ENCODE measurements at places on chromosomes 2 and 18.

DNA sequence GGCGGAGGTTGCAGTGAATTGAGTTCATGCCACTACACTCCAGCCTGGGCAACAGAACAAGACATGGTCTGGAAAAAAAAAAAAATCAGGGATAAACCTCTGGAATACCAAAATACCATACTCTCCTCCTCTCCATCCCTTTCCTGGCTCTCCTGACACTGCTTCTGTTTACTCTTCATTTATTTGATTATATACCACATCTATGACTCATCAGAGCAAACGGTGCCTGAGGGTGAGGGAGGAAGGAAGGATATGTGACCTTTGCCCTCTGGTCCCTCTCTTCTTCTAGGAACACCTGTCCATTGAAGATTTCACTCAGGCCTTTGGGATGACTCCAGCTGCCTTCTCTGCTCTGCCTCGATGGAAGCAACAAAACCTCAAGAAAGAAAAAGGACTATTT lies 30.0 kb downstream of the VIL1 start:
- DNase-seq: no peak

GRCh38 chr2:3257826-3258225 lies 119.8 kb downstream of the EIPR1 start:
- no peak for DNase-seq

DNA sequence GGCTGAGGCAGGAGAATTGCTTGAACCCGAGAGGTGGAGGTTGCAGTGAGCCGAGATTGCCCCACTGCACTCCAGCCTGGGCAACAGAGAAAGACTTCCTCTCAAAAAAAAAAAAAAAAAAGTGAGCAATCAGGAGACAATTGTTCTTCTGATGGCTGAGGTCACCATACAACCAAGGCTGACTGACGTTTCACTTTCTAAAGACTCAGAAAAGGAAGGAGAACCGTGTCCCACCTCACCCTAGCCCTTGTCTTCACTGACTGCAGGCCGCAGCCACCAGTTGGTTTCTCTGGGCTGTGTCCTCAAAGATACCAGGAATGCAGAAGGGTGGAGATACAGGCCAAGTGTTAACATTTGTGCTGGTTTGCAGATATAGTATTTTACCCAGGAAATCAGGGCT lies 7.7 kb upstream of the SLC35F6 start:
- no peak for DNase-seq

- no peak for DNase-seq
Measured at GRCh38 chr18:48827291-48828193, 123.2 kb downstream of the SMAD7 start.

GRCh38 chr2:206083602-206084438 lies 2.2 kb downstream of the INO80D start:
- DNase-seq: no peak

DNA sequence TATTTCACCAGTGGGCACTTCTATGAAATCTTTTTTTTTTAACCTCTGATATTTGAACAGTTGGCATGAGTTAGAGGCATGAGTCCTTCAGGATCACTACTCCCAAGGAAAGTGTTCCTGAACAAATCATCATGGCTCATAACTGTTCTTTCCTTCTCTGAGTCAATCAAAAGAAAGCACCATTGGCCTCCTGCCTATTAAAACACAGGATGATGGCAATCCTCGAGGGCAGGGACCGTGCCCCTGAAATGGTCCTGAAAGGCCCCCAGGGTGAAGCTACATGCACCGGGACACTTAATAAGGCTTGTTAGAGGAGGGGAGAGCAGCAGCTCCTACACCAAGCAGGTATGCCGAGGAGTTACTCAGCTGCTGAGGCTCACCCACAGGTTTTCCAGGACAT lies 43.5 kb downstream of the SLC14A2 start:
- DNase-seq: peak; percentile 7

DNA sequence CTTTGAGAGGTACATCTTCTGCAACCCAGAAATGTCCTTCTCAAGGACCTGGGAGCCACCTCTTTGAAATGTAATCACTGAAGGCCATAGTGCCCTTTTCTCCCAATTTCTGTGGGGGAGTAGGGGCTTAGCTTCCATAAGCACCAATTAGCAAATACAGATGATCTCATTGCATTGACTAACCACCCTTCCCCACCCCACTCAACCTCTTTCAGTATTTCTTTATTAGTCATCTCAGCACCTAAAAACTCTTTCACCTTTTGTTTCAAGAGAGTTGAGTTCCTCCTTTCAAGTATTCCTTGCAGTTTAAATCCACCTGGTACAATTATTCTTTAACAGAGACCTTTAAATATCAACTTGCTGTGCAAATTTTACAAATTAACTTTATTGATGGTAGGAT lies 1011.8 kb upstream of the CDH2 start:
- no peak for DNase-seq

DNA sequence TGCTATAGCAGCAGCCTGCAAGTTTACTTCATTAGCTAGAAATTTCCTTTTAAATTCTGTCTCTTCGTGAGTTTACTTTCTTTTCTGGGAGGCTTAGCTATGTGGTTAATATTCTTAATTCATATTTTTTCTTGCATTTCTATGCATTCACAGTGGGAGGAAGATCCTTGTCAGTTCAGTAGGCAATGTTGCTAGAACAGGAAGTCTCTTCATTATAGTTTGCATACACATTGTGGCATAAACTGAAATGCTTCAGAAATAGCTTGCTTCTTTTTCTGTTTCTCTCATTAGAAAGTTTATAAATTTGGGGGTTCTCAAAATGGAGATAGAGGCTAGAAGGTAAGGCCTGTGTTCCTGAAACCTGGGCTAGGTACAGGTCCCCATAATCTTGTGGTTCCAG lies 8.1 kb upstream of the ARHGAP15 start:
- no peak for DNase-seq

DNA sequence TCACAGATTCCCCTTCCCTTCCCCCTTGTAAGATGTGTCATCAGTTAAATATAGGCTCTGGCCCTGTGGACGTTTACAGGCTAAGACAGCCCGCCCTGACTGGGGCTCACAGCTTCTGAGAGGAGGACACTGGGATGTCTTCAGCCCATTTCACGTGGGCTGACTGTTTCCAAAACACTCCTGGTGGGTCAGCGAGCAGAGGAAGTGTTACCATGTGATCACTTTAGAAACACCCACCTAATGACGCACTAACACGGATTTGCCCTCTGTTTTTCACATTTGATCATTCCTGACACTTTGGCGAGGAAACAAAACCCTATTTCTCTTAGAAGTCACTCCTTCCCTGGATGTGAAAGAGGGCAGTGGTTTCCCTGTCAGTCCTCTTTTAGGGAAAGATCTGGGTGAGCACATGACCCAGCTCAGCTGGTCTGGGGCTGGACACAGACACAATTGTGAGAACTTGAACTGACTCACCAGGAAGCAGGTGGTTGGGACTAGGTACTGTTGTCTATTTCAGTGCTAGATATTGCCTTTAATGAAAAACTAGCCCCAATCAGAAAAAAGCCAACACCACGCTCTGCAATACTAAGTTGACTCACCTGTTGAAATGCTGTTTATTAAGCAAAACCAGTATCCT lies 38.8 kb downstream of the BMP10 start:
- no peak for DNase-seq

DNA sequence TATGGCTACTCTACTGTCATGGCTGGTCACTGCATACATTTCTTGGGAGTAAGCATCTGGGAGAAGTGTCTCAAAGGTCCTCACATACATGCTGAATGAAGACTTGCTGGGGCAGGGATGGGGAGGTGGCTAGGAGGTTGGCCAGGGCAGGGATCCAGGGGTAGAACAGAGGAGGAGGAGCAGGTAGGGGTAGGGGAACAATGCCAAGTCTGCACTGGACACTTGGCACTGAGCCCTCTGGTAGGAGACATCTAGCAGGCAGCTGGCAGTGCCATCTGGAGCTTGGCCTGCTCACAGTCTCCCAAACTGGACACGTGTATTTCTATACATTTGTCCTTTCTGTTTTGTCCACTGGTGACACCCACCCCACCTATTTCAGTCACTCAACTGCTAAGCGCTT lies 62.7 kb upstream of the REV1 start:
- no peak for DNase-seq

DNA sequence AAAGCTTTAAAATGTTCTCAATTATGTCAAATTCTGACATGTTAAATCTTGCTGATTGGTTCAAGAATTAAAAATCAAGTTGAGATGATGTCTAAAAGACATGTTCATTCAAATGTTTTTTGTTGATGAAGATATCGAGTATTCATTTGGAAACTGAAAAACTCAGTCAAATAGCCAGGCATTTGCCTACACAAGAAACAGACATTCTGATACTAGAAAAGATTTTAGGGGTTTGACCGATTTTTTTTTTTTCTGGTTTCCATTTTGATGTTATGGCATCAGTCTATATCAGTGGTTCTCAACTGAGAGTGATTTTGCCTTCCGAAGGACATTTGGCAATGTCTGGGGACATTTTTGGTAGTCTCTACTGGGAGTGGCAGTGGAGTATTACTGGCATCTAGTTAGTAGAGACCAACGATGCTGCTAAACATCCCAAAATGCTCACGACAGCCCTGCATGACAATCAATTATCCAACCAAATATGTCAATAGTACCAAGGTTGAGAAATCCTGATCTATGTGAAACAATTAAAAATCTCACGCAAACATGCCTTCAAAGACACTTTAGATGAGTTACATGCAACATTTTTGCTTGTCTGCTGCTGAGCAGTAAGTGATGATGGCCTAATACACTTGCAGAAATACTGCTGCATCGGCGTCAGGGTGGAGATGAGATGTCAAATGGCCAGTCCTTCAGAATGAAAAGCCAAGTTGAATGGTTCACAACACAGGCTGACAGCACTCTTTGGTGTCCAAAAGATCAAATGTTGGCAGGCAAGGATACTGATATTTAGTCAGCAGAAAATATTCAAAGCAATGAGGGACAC lies 12.5 kb downstream of the RASGRP3 start:
- no peak for DNase-seq

GRCh38 chr2:172052000-172052983 lies 33.0 kb upstream of the DLX1 start:
- DNase-seq: no peak

DNA sequence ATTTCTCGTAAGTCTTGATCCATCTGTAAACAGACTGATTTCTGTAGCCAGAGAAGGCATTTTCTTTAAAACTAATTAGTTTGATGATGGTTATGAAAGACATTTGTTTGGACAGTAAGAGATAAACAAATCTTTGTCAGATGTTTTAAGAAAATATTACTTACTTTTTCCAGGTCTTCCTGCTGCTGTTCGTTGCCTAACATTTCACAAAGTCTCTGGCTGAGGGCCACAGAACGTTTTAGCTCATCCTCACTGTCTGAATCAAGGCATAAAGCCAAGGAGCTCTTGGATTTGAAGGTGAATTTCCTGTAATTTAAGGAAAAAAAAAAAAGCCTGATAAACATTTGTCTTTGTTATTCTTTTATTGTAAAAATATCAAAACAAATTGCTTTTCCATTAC lies 57.8 kb downstream of the VIL1 start:
- DNase-seq: no peak

GRCh38 chr18:7684966-7685365 lies 117.8 kb downstream of the PTPRM start:
- no peak for DNase-seq

DNA sequence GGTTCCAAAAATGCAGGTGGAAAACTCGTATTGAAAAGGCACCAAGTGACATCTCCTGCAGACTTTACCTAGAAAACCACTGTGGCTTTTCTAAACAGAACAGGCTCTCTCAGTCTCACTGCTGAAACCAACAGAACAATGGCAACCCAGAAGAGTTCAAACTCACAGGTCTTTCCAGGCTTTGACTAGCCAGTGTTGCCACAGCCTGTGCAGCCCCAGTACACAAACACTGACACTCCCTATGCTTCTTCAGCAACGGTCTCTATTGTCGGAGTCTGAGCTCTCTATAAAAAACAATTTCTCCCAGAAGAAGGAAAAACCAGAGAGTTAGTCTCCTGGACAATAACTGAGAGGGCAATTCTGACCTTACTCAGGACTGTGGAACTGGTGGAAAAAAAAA lies 87.8 kb upstream of the RNU4ATAC start:
- DNase-seq: no peak

GRCh38 chr2:226338825-226339224 lies 460.8 kb downstream of the IRS1 start:
- DNase-seq: no peak

DNA sequence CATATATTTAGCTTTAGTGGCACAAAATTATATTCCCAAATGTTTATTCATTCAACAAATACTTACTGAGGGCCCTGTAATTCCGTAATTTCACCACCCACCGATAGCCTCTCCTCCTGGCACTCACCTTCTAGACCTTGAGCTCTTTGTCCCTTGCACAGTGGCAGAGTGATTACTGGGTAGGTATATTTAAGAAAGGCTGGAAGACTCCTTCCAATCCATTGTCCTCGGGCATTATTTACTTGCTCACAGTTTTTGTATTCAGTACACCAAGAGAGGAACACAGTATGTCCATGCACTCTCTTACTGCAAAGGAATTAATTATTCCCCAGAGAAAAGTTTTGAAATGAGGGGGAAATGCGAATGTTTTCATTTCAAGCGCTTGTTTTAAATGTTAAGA lies 1.1 kb upstream of the CDCA7 start:
- no peak for DNase-seq

GRCh38 chr2:21307037-21307436 lies 183.3 kb downstream of the TDRD15 start:
- no peak for DNase-seq

DNA sequence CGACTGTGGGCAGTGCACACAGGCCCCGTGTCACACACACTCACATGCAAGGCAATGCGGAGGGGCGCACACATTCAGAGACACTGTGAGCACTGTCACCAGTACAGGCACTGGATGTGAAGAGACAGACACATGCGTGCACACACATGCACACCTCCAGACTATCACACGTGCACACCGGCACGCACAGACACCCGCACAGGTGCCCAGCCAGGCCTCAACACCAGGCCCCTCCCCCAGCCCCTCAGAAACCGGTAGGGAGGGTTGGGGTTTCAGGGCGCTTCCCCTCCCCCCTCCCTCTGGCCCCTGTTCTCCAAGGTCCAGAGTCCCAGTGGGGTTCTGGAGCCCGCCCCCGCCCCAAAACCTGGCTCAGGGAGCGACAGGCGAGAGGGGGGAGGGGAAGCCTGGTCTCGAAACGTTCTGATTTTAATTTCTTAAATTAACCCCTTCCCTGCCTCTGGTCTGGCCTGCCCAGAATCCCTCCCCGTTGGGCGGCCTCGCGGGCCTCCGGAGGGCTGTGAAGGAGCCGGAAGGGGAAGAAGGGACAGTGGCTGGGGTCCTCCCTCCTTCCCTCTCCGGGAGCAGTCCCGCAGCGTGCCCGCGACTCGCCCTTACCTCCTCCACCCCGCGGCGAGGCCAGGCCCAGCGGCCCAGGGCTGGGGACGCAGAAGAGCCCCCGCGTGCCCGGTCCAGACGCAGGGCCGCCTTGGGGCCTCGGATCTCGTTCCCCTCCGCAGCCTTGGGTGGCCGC lies 558 bp downstream of the FBXO41 start:
- DNase-seq: no peak

- DNase-seq: no peak
Measured at GRCh38 chr18:73683409-73684238, 464.0 kb downstream of the FBXO15 start.

- no peak for DNase-seq
Measured at GRCh38 chr2:124027182-124027581, 2.1 kb downstream of the CNTNAP5 start.
